ENCODE measurements at places on chromosomes 3 and 15.

GRCh38 chr15:47743886-47744285 lies 26.6 kb downstream of the SEMA6D start:
- no peaks in the 10 kb centered on the region for H3K4me1 ChIP-seq
- H3K4me3 ChIP-seq: no peak overlapping the region
- H3K27ac ChIP-seq: no peak overlapping the region
- H3K36me3 ChIP-seq: no peaks in the 10 kb centered on the region

- H3K4me3 ChIP-seq: no peak overlapping the region
- DNase-seq: no peak
- no peak overlapping the region for H3K27ac ChIP-seq
- H3K27me3 ChIP-seq: no peaks in the 10 kb centered on the region
Measured at GRCh38 chr3:119333773-119334509, 39.8 kb downstream of the ARHGAP31 start.

DNA sequence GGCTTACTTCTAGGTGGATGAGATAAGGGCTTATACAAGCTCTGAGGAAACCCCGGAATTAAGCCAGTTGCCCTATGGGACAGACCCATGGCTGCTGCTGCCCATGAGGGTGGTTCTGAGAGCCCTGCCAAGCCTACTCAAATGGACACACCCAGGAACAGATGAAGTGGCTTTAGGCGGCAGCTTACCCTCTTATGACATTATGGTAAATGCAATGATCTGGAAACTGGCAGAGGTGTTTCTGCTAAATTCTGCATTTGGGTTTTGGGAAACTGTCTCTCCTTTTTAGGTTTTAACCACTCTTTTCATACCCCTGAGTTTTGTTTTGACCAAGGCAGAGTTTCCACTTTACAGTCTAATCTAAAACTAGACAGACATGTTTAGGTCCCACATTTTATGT lies 9.0 kb upstream of the ZBED2 start:
- H3K27me3 ChIP-seq: no peaks in the 10 kb centered on the region
- no peaks in the 10 kb centered on the region for H3K4me1 ChIP-seq
- H3K27ac ChIP-seq: no peak overlapping the region
- no peak for DNase-seq
- H3K4me3 ChIP-seq: no peak overlapping the region

GRCh38 chr3:197801891-197802778 lies 11.1 kb downstream of the LRCH3 start:
- no peak overlapping the region for H3K4me3 ChIP-seq
- H3K27ac ChIP-seq: peak overlapping the region; percentile 29
- peak; percentile 73 for DNase-seq
- H3K4me1 ChIP-seq: peaks cover 7% of the 10 kb centered on the region
- no peaks in the 10 kb centered on the region for H3K36me3 ChIP-seq
- no peaks in the 10 kb centered on the region for H3K27me3 ChIP-seq

- H3K4me3 ChIP-seq: no peak overlapping the region
- peak; percentile 45 for DNase-seq
- peaks cover 14% of the 10 kb centered on the region for H3K36me3 ChIP-seq
- H3K4me1 ChIP-seq: peaks cover 24% of the 10 kb centered on the region
- H3K27me3 ChIP-seq: no peaks in the 10 kb centered on the region
Measured at GRCh38 chr3:196563721-196564225, 4.6 kb downstream of the WDR53 start.

GRCh38 chr3:142694225-142694624 lies 29.6 kb upstream of the TRPC1 start:
- H3K27ac ChIP-seq: no peak overlapping the region
- H3K4me1 ChIP-seq: no peaks in the 10 kb centered on the region
- DNase-seq: no peak
- H3K27me3 ChIP-seq: no peaks in the 10 kb centered on the region
- no peak overlapping the region for H3K4me3 ChIP-seq

GRCh38 chr15:97867870-97868269 lies 92.6 kb upstream of the ARRDC4 start:
- peaks cover 11% of the 10 kb centered on the region for H3K27me3 ChIP-seq
- no peak for DNase-seq
- no peaks in the 10 kb centered on the region for H3K36me3 ChIP-seq
- no peak overlapping the region for H3K4me3 ChIP-seq
- no peaks in the 10 kb centered on the region for H3K4me1 ChIP-seq

DNA sequence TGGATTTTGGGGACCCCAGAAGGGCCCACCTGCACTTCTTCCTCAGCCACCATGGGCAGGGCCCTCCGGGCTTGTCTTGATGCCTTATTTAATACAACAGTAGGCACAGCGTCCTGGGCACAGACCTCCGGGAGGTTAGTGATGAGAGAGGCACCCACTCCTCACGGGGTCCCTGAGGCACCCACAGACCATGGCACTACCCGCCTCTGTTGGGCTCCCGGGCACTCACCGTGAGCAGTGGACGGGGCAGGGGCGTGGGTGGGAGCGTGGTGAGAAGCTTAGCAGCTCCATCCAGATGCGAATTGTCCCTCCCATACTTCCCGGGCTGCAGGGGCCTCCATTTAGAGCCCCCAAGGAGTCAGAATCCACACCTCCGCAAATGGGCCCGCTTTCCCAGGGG lies 317 bp upstream of the MESP2 start:
- peaks cover 3% of the 10 kb centered on the region for H3K27me3 ChIP-seq
- no peaks in the 10 kb centered on the region for H3K36me3 ChIP-seq
- DNase-seq: no peak
- H3K4me3 ChIP-seq: peak overlapping the region; percentile 57

GRCh38 chr15:62107571-62108121 lies 40.9 kb downstream of the C2CD4A start:
- no peaks in the 10 kb centered on the region for H3K4me1 ChIP-seq
- no peak overlapping the region for H3K4me3 ChIP-seq
- DNase-seq: no peak
- H3K27ac ChIP-seq: no peak overlapping the region

GRCh38 chr15:73378089-73378488 lies 9.3 kb upstream of the HCN4 start:
- no peaks in the 10 kb centered on the region for H3K36me3 ChIP-seq
- H3K4me3 ChIP-seq: no peak overlapping the region
- H3K4me1 ChIP-seq: no peaks in the 10 kb centered on the region
- no peak for DNase-seq

GRCh38 chr3:39378957-39379777 lies 4.0 kb upstream of the SLC25A38 start:
- H3K4me1 ChIP-seq: no peaks in the 10 kb centered on the region
- H3K36me3 ChIP-seq: no peaks in the 10 kb centered on the region

DNA sequence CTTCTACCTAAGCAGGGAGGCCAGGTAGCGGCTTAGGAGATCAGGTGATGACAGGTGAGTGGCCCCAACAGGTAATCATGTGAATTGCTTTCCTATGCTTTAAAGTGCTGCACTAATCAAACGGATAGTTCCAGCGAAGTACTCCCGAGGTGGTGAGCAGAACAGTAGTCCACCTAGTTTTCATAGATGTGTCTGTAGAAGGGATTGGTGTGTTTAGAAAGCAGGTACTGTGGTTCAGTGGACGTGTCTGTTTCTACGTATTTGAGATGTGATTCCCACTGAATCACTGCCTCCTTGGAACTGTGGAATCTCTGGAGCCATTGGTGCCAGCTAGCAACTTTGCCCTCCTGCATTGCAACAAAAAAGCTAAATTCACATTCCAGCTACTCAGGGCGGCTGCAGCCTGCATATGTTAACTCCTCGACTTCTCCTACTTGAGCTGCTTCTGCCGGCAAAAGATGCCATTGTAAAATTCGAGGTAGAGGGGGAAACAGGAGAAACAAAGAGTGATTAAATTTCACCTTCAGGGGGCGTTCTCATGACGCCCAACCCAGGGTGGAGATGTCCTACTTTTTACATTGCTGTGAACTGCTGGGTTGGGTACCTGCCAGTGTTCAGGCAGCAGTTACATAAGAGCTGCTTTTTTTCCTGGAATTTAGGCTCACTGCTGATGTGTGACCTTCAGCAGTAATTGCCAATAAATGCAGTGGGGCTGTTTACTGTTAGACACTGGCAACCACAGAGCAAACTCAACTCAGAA lies 227.3 kb downstream of the ITPR1 start:
- H3K36me3 ChIP-seq: peaks cover 44% of the 10 kb centered on the region
- H3K4me1 ChIP-seq: peaks cover 15% of the 10 kb centered on the region
- DNase-seq: peak; percentile 71
- no peak overlapping the region for H3K27ac ChIP-seq
- no peak overlapping the region for H3K4me3 ChIP-seq
- no peaks in the 10 kb centered on the region for H3K27me3 ChIP-seq

- peaks cover 10% of the 10 kb centered on the region for H3K4me1 ChIP-seq
- H3K4me3 ChIP-seq: no peak overlapping the region
- no peaks in the 10 kb centered on the region for H3K36me3 ChIP-seq
- no peak overlapping the region for H3K27ac ChIP-seq
Measured at GRCh38 chr3:69110941-69111546, 11.4 kb downstream of the LMOD3 start.
